ENCODE measurements at places on chromosomes 3 and 15.

GRCh38 chr3:193085655-193086054 is 155.4 kb upstream of the PLAAT1 start:
- DNase-seq, result no peak

DNA sequence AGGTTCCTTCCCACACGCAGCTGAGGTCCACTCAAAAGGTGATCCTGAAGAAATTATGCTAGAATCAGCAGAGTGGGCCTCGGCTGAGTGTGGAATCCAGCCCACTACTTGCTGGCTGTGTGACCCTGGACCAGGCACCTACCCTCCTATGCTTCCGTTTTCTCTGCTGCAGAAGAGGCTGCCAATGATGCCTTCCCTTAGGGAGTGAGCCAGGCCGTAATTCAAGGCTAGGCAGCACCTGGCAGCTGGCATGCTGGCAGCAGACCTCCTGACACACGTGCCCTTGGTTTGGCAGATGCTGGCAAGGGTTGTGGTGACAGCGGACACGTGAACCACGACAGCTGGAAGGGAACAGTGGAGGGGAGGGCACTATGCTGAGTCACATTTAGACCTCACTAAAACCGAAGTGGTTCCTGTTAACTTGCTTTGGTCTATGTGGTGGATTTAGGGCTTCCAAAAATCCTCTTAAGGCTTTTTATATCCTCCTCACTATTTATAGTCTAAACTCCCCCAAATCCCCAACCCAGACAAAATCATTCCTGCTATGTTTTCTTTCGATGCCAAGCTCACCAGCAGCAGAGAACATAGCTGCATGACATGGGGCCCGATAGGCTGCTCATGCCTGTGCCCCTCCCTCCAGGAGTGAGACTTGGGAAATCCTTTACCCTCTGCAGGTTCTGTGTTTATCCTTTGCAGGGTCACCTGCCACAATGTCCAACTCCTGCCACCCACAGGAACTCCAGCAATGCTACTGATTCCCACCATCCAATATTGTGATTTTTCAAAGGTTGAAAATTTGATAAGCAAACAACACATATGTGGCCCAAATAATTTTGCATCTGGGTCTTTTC is 10.6 kb upstream of the PCSK6 start:
- peak; percentile 38 for DNase-seq

GRCh38 chr15:57495041-57495440 is 96.7 kb upstream of the MYZAP start:
- no peak for DNase-seq

- DNase-seq, result no peak
These were observed 40.4 kb downstream of the SRP14 start for GRCh38 chr15:39998511-39999077.

- DNase-seq, result no peak
These were observed 297.2 kb downstream of the RPLP1 start for GRCh38 chr15:69749797-69750196.

DNA sequence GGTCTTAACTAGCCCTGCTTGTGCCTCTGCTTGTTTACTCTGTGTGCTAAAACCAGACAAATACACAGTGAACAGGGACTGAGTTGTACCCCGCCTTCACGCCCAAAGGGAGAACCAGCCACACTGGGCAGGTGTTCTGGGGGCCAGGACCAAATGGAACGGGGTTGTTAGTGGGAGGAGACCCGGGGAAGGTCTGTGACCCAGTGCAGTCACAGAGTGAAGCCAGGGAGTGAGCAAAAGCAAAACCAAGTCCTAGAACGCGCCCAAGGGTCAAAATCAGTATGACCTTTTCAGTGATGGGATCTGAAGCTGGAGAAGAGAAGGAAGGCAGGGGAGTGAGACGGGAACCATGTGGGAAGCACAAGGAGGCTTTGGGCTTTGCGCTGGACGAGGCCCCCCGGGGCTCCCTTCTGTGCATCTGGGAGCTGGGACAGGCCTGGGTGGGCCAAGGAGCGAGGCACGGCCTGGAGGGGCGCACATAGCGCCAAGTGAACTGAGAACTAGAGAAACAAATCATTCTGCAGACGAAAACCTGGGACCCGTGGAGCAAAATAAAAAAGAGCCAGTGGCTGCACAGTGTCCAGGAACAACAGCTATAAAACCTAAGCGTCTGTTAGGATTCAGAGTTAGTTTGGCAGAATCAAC is 78.3 kb upstream of the ALDH1A3 start:
- DNase-seq, result no peak

GRCh38 chr3:157441102-157441624 is 4.5 kb downstream of the PTX3 start:
- DNase-seq, result no peak

DNA sequence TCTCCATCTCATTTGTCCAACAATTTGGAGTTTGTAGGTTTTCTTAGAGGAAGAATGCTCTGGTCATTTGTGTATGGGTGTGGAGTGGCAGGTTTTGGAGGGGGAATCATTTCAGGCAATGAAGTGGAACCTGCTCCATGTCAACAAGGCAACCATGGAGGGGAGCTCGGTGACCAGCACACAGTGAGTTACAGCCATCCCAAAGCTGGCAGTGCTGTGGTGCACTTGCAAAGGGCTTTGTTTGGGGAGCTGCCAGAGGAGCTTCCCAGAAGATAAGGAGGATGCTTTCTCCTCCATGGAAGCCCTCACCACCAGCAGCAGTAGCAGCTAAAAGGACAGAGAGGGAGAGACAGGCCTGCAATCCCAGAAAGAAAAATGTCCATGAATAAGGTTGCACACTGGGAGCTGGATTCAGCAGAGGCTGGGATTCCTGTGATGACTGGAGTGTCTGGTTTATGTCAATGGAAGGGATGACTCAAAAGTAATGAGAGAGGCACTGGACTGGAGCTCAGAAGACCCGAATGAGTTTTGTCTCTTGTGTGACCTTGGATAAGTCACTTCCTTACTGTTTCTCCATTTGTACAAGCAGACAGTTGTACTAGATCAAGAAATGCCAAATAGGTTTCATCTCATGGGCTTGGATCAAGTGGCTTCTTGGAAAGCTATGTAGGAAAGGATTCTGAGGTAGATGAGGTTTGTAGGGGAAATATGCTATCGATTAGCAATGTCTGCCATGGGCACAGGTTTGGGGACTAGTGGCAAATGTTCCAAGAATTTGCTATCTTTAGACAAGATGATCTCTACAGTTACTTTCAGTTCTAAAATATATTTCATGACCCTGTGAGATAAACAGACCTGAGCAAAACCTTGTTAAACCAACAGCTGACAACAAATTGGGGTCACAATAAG is 27.2 kb upstream of the UBE2Q2 start:
- DNase-seq, result no peak

- DNase-seq, result no peak
These were observed 165.1 kb upstream of the GOLIM4 start for GRCh38 chr3:168260859-168261258.

GRCh38 chr3:141011232-141011996 is 39.7 kb upstream of the SPSB4 start:
- DNase-seq, result peak; percentile 64

DNA sequence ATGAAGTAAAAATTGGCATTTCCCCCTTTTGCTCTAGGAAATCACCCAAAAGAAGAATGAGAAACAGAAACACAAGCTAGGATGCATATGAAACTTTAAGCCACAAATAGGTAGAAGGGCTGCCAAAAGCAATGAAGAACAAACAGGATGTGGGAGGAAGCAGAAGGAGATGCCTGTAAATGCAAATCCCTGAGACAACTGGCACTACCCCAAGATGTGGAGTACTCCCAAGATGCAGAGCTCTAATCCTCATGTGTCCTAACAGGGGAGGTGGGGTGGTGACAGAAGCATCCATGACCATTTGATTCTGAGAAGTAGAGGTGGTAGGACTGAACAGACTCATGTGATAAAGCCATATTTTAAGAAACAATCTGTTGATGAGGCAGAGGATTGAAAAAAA is 31.9 kb upstream of the ZNF280D start:
- DNase-seq, result no peak

DNA sequence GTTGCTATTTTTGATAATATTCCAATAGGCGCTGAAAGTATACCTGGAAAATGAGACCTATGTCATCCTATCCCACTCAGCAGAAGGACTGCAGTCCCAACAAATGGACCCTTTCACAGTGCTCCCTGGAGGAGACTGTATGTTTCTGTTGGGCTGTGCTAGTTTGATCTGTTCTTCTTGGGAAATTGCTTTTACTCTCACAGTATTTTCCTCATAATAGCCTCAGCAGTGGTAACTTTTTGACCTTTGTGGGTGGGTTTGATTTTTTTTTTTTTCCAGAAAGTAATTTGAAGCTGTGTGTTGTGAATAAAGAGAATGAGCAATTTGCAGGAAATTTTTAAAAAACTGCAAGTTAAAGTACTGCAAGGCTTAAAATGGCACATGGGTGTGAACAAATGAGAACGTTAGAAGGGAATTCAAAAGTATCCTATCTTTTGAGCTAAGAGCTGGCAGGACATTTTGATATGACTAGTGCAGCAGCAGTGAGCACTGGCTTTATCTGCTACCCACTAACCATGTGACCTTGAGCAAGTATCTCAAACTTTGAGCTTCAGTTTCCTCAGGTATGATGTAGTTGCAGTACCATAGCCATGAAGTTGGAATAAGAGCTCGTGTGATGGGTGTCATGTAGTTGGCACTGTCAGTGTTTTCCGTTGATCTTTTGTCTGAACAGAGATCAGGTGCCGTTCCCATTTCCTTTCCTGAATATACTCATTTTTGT is 118.4 kb downstream of the ATG7 start:
- no peak for DNase-seq

DNA sequence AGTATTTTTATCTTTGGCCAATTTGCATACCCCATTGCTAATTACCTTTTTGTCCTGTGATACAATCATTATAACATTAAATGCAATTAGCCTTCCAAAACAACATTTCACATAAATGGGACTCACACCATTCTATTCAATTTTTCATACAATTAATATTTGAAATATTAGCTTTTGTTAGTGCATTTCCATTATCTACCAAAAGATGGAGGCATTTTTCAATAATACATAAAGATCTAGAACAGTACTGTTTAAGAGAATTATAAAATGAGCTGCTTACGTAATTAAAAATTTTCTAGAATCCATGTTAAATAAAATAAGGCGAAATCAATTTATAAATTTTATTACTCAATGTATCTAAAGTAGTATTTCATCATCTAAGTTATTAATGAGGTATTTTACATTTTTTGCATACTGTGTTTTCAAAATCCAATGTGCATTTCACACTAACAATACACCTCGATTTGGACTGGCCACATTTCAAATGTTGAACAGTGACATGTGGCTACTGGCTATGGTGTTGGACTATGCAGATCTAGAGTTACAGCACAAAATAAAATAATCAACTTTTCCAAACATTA is 74.3 kb downstream of the TJP1 start:
- DNase-seq, result peak; percentile 2

DNA sequence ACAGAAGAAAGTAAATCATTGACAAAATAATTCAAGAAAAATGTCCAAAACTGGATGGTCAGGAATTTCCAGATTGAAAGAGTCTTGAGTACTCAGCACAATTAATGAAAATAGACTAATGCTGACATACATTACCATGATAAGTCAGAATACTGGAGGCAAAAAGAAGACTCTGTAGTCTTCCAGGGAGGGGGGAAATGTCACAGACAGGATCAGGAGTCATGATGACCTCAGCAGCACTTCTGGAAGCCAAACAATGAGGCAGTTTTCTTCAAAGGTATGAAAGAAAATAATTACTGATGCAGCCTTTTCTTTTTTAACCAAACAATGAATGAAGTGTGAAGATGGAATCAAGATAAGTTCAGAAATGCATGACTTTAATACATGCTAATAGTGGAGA is 30.1 kb upstream of the SLC22A13 start:
- no peak for DNase-seq

DNA sequence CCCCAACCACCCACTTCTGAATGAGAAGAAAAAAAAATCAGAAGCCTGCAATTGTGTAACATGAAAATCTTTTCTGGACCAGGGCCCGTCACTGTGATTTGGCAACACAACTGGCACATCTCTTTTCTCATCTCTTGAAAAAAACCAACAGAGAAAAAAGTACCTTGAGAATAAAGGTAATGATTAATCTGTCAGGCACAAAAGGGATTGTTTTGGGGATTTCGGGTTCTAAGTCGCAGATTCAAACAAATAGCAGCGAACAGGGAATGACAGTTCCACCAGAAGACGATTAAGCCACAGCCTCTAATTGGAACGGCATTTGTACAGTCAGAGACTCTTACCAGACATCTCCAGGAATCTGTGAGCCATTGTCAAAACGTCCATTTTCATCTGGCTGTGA is at the start of gene AQP9:
Gene AQP9 (plus strand): TSS at position 276 of the 400 bp plus-strand sequence. CDS start 185 bp downstream, outside the sequence.
- peak; percentile 88 for DNase-seq

DNA sequence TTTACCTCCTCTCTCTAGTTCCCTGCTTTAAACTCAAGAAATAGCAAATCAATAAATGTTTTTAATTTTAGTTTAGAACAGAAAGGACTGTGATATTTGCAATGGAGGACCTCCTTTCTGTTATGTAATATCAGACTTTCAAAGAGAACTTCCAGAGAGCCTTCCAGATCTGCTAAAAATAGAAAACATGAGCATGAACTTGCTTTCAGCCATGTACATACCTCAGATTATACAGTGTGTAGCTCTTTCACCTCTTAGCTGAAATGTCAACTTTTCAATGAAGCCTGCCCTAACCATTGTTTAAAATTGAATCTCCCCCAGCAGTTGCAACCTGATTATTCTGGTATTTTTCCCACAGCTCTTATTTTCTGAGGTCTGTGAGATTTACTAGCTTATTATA is 12.6 kb downstream of the CAPN7 start:
- DNase-seq, result no peak

DNA sequence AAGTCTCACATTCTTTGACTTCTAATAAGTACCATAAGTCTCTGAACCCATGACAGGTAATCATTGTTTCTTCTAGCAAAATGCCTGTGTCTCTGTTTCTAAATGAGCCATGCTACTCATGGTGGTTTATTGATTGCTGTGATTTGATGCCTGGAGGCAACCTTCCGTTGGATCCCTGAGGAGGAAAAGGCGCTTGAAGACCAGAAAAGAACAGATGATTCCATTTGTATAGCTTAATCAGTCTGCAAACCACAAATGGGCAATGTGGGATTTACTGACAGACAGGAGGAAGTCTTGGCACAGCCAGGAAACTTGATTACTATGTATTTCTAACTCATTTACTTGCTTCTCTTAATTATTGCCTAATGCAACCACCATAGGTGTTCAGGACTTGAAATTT is 103.1 kb upstream of the MRPL3 start:
- no peak for DNase-seq

DNA sequence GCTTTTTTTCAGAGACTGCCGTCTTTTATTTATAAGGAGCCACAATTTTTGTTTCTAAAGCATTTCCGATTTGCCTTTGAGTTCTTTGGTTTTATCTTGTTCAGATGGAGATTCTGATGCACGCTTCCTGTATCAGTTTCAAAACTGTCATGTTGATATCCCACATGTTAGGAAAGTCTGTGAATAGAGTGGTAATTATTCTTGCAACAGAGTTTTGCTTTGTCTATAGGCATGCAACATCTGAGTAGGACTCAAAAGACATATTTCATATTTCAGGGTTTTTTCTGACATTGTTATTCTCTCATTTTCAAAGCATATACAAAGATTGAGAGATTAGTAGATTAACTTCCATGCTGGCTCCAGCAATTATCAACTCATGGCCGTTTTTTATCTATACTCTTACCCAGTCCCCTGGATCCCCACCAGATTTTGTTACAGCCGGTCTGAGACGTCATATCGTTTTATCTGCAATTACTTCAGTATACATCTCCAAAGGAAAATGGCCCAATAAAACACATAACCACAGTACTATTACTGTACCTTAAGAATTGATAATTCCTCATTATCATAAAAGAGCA is 22.4 kb downstream of the PAQR5 start:
- peak; percentile 89 for DNase-seq
